IPS-NIHi11 (cell line): ENCODE measurements at places on chromosomes 7 and 10.
A peak's percentile ranks its signal among the peaks of the same experiment; 100 is the strongest.

- DNase-seq, result no peak
Measured at GRCh38 chr7:30915005-30915601, 3.5 kb downstream of the AQP1 start.

- DNase-seq, result no peak
Measured at GRCh38 chr10:119812684-119813083, 60.0 kb downstream of the MCMBP start.

DNA sequence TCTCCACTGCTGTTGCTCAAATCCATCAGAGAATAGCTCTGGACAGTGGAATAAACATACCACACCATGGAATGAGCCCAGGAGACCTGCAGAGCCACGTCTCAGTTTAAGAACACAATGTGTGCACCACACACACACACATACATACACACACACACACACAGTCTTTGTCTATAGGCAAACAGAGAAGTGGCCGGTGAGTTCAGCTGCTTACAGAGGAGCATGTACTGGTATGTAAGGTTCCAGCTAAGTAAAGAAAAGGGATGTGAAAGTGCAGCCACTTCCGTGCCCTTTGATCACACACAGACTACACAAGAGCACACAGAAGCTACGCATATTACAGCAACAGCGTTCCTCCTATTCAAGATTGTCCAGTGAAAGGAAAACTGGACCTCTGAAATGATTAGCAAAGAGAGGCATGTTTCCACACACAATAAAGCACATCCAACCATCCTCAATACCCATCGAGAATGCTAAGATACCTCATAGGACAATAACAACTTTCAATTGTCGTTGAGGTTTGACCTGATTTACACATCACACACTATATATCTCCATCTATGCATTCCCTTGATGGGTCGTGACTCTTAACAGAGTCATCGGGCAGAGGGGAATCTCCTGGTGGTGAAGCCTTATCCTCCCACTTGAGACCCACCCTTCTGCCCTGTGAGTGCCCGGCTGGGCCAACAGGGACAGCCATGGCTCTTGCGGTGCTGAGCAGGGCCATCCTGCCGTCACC lies 23.6 kb downstream of the SLC35B4 start:
- no peak for DNase-seq

GRCh38 chr10:94223702-94224370 lies 138.9 kb downstream of the NOC3L start:
- DNase-seq, result no peak

- DNase-seq, result peak; percentile 21
Measured at GRCh38 chr7:30348083-30348560, 63.7 kb downstream of the ZNRF2 start.

DNA sequence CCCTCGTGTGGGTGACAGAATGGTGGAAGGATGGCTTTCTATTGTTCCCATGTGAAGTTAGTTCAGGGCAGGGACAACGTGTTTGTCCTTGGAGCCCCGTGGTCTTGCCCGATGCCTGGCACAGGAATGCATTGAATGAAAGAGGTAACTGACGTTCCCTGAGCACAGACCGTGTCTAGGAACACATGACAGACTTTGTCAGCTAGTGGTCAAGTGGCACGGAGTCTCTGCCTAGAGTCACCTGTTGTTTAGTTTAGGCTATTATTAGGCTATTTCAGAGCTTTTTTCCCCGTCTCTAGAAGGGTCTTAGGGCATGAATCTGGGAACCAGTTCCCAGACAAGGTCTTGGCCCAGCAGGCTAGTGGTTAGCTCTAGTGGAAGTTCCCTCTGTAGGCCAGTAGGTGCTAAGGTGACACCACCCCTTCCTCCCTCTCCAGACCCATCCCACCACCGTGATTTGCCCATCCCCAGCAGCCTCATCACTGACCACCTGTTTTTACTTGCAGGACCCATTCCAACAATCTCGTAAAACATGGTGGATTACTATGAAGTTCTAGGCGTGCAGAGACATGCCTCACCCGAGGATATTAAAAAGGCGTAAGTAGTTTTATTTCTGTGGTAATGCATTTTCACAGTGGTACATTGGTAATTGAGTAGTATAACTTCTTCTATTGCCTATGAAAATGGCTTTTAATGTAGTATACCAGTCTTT lies 21.4 kb downstream of the DNAJB6 start:
- DNase-seq, result no peak

DNA sequence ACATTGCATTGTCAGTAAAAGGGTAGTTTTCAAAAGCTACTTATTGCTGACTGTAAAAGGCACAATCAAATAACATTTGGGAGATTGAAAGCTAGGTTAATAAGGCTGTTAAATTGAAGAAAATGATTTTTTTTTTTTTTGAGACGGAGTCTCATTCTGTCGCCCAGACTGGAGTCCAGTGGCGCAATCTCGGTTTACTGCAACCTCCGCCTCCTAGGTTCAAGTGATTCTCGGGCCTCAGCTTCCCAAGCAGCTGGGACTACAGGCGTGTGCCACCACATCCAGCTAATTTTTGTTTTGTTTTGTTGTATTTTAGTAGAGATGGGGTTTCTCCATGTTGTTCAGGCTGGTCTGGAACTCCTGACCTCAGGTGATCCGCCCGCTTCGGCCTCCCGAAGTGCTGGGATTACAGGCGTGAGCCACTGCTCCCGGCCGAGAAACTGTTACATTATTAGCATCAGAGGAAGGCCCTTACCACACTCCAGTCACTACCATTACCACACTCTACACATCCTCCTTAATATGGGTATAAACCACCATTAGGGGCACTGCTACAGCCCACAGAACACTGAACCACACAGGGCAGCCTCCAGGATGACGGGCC lies 1.0 kb downstream of the CYP51A1 start:
- DNase-seq, result no peak

- DNase-seq, result no peak
Measured at GRCh38 chr10:11869743-11870460, 46.7 kb downstream of the PROSER2 start.

GRCh38 chr10:32348297-32349198 lies 1.6 kb upstream of the EPC1 start:
- no peak for DNase-seq

- no peak for DNase-seq
Measured at GRCh38 chr10:12208460-12208859, 12.5 kb downstream of the CDC123 start.

DNA sequence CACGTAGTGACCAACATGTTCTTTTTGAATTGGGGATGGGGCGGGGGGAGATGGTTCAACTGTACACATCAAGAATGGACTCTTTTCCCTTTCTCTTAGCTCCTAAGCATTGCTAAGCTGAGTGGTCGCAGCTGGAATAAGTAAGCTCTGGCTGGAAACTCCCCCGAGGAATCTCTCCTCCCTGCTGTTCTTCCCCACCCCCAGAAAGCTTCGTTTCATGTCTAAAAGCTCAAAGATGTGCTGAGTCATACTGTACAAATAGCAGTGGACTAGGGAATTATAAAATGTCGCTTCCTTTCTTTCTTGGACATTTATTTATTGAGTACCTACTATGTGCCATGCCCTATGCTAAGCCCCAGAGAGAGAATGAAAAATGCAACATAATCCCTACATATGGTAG lies 191.1 kb upstream of the ADO start:
- no peak for DNase-seq

GRCh38 chr7:43647673-43648472 lies 65.0 kb downstream of the STK17A start:
- no peak for DNase-seq
